Caco-2 (cell line): ENCODE measurements at places on chromosomes 13 and 19. TPM values are rescaled to one million over a fixed set of nuclear protein-coding genes. Genes with fewer than 3 reads are reported as not detected.

Gene VN1R4
- not detected in 2 replicates for total RNA-seq

Gene CYSLTR2
- total RNA-seq = not detected in 2 replicates

Gene PRR20C
- total RNA-seq = not detected in 2 replicates

Gene NRTN
- 2.6 and 3.9 TPM in 2 replicates for total RNA-seq

Gene EIF3K
- total RNA-seq = 354 and 380 TPM in 2 replicates

Gene CABP5
- not detected in 2 replicates for total RNA-seq

DNA sequence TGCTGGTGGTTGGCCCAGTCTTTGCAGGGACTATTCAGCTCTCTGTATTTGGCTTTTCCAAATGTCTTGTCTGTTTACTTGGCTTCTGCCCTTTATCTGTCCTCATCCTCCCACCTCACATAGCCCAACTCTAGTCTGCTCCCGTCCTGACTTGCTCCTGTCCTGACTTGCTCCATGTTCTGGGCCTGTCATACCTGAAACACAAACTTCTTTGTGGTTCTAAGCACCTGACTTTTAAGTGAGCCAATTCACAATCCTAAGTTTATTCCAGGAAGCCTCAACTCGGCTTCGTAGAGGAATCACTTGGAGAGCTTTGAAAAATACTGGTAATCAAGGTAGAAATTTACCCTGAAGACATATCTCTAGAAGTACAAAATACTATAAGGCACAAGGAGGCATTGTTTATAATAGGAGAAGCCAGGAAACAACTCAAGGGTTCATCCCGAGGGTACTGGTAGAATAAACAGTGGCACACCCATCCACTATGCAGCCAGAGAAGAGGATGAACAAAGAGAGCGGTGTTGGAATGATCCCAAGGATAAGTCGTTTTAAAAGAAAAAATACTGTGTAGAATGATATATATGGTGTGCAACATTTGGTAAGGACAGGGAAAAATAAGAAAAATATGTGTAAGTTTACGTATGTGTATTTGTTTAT, 284.5 kb downstream of the FGF14 start:
- H3K4me1 ChIP-seq = no peaks in the 10 kb centered on the region
- no peak for DNase-seq
- H3K27ac ChIP-seq = no peak overlapping the region
- no peaks in the 10 kb centered on the region for H3K36me3 ChIP-seq

DNA sequence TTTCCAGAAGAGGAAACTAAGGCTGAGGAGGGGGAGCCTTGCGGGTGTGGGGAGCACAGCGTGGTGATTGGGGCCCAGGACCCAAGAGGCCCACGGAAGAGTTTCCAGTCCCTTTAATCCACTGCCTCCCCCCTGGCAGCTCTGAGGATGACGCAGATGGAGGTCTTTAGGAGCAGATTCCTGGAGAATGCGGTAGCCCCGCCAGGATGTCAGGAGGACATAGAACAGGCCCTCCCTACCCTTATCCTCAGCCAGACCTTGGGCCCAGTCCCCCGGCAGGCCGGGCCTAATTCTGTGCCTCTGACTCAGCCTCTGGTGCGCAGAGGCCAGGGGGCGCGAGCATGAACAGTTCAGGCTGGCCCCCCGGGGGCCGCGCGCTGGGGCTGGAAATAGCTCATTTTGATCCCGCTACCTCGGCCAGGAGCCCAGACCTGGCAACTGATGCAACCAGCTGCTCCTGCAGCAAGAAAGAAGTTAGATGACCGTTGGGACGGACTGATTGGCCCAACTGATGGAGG, 461 bp upstream of the HSPB6 start:
- no peaks in the 10 kb centered on the region; the same call in 1 of the 2 replicates for H3K36me3 ChIP-seq
- H3K4me3 ChIP-seq = peak overlapping the region; percentile 68
- DNase-seq = peak; percentile 50
- peak overlapping the region; percentile 92 for H3K27ac ChIP-seq
- H3K4me1 ChIP-seq = peaks cover 6% of the 10 kb centered on the region
- no peaks in the 10 kb centered on the region for H3K27me3 ChIP-seq

DNA sequence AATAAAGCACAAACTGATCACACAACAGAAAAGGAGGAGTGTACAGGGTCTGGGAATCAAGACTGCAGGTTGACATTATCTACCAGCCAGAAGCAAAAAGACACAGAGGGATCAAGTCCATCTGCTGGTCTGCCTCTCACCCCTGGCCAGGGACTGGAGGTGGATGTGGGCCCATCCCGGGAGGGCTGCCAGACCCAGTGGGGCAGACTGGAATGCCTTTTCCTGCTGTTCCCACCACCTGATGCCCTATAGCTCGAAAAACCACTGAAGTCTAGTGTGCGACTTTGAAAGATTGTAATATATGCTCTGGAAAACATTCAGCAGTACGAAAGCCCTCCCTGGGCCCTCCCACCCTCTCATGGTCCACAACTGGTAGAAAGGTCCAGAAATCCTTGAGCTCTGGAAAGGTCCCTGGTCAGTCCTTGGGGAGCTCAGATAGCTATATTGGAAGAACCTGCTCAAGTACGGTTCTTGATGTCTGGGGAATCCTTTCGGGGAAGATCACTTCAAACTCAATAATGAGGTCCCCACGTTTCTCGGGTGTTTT, 2.6 kb downstream of the DNAJB1 start:
- H3K27me3 ChIP-seq = no peaks in the 10 kb centered on the region
- peaks cover 32% of the 10 kb centered on the region for H3K4me1 ChIP-seq
- no peak overlapping the region for H3K4me3 ChIP-seq
- DNase-seq = no peak
- no peak overlapping the region for H3K27ac ChIP-seq
- H3K36me3 ChIP-seq = peaks cover 7% of the 10 kb centered on the region

GRCh38 chr13:73173279-73173811, 114.5 kb downstream of the KLF5 start:
- peak; percentile 35 for DNase-seq
- peaks cover 69% of the 10 kb centered on the region for H3K4me1 ChIP-seq
- no peaks in the 10 kb centered on the region for H3K27me3 ChIP-seq
- H3K4me3 ChIP-seq = no peak overlapping the region

- H3K4me1 ChIP-seq = no peaks in the 10 kb centered on the region
- no peaks in the 10 kb centered on the region for H3K27me3 ChIP-seq
- H3K4me3 ChIP-seq = no peak overlapping the region
- DNase-seq = no peak
- no peaks in the 10 kb centered on the region for H3K36me3 ChIP-seq
These were observed 597.9 kb upstream of the PCDH9 start for GRCh38 chr13:67827992-67828391.

DNA sequence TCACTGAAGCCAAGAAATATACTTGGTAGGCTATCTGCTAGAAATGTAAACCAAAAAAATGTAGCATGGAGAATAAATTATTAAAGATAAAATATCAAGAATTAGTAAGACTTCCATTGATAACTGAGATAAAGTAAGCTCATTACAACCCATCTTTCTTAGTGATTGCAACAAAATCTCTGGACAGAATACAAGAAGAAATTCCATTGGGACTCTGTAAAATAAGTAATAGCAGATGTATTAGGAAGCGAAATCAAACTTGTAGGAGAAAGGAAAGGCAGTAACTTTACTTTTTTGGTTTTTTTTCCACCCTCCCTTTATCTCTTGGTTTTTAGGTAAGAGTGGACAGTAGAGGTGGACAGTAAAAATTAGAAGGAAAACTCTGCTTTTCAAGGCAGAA, 605.7 kb downstream of the DACH1 start:
- H3K27me3 ChIP-seq = no peaks in the 10 kb centered on the region
- DNase-seq = no peak
- H3K4me3 ChIP-seq = no peak overlapping the region
- no peaks in the 10 kb centered on the region for H3K36me3 ChIP-seq
- H3K27ac ChIP-seq = no peak overlapping the region

- no peak overlapping the region for H3K27ac ChIP-seq
- DNase-seq = no peak
- no peak overlapping the region for H3K4me3 ChIP-seq
- no peaks in the 10 kb centered on the region; the same call in 1 of the 2 replicates for H3K4me1 ChIP-seq
- H3K27me3 ChIP-seq = no peaks in the 10 kb centered on the region
- no peaks in the 10 kb centered on the region for H3K36me3 ChIP-seq
These were observed 9.2 kb upstream of the SULT2A1 start for GRCh38 chr19:47895165-47895782.

DNA sequence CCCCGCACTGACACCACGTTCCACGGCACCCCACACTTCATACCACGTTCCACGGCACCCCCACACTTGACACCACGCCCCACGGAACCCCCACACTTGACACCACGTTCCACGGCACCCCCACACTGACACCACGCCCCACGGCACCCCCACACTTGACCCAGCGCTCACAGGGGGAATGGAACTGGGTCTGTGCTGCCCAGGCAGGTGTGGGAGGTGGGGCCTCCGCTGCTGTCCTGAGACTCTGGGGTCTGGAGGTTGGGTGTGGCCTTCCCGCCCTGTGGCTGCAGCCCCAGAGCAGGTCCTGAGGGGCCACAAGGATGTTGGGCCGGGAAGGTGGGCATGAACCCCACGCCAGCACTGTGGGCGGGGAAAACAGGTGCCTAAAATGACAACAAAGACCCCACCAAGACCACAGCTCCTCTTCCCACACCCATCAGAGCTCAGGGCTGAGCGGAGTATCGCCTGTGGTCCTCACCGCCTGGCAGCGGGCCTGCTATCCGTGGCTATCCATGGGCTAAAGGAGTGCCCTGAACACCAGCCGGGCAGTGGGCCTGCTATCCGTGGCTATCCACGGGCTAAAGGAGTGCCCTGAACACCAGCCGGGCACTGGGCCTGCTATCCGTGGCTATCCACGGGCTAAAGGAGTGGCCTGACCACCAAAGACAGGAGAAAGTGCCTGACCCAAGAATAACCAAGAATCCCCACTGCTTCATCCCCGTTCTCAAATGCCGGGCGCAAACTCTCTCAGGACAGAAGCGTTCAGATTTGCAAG, 59.9 kb upstream of the C13orf46 start:
- H3K4me1 ChIP-seq = no peaks in the 10 kb centered on the region
- H3K36me3 ChIP-seq = no peaks in the 10 kb centered on the region
- H3K27me3 ChIP-seq = no peaks in the 10 kb centered on the region

DNA sequence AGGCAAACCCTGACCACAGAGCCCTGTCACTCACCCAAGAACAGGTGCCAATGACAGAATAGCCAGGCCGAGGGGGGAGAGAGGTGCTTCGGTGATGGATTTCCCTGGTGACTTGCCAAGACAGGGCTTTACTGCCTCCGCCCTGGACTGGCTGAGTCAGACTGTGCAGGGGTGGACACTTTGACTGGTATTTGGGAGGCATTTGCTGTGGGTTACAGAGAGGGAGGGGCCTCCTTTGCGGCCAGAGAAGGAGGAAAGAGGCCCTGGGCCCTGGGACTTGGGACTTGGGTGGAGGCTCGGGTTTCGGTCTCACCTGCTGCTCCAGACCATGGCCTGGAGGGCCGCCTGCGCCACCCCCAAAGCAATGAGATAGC, 4.6 kb upstream of the EPS8L1 start:
- DNase-seq = no peak
- no peaks in the 10 kb centered on the region for H3K36me3 ChIP-seq
- H3K4me1 ChIP-seq = peaks cover 29% of the 10 kb centered on the region
- no peak overlapping the region for H3K4me3 ChIP-seq

- no peaks in the 10 kb centered on the region; the same call in 1 of the 2 replicates for H3K36me3 ChIP-seq
- no peak for DNase-seq
- H3K27ac ChIP-seq = no peak overlapping the region
- H3K4me1 ChIP-seq = no peaks in the 10 kb centered on the region
These were observed 18.2 kb downstream of the HIPK4 start for GRCh38 chr19:40371802-40372122.

DNA sequence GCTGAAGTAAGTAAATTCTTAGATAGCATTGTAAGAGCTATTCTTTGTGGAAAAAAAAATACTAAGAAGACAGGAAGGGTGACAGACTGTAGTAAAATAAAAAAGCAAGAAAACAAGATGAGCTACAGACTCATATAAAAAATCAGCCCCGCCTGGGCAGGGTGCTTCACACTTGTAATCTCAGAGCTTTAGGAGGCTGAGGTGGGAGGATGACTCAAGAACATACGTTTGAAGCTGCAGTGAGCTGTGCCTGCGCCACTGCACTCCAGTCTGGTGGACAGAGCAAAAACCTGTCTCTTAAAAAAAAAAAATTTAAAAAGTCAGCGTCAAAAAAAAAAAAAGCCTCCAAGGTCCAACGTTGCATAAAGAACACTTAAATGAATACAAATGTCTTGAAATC, 102.1 kb downstream of the VWA8 start:
- DNase-seq = no peak
- H3K4me1 ChIP-seq = no peaks in the 10 kb centered on the region
- no peaks in the 10 kb centered on the region for H3K27me3 ChIP-seq
- no peaks in the 10 kb centered on the region for H3K36me3 ChIP-seq
- no peak overlapping the region for H3K27ac ChIP-seq
- H3K4me3 ChIP-seq = no peak overlapping the region

GRCh38 chr19:36150586-36150985, 1.7 kb downstream of the COX7A1 start:
- H3K27ac ChIP-seq = no peak overlapping the region
- H3K27me3 ChIP-seq = no peaks in the 10 kb centered on the region
- H3K36me3 ChIP-seq = peaks cover 6% of the 10 kb centered on the region
- no peak overlapping the region for H3K4me3 ChIP-seq

GRCh38 chr19:38715555-38715954, 28.7 kb downstream of the CAPN12 start:
- no peak for DNase-seq
- peaks cover 9% of the 10 kb centered on the region for H3K36me3 ChIP-seq
- no peak overlapping the region for H3K27ac ChIP-seq
- H3K4me1 ChIP-seq = peaks cover 11% of the 10 kb centered on the region

DNA sequence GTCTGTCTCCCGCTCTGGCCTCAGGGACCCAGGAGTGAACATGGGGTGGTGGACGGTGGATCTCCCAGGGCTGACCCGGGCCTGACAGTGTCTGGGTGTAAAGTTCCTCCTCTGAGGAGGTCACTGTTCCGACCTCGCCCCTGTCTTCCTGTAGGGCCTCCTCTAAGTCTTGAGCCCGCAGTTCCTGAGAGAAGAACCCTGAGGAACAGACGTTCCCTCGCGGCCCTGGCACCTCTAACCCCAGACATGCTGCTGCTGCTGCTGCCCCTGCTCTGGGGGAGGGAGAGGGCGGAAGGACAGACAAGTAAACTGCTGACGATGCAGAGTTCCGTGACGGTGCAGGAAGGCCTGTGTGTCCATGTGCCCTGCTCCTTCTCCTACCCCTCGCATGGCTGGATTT, at the start of gene SIGLEC9:
Gene SIGLEC9, plus strand, starts transcription at position 178 of the 400 bp plus-strand sequence. Its CDS starts 69 bp downstream, at position 247.
- no peaks in the 10 kb centered on the region for H3K36me3 ChIP-seq
- H3K27me3 ChIP-seq = no peaks in the 10 kb centered on the region
- DNase-seq = no peak
- no peak within 1 kb of the TSS for H3K27ac ChIP-seq
- H3K4me1 ChIP-seq = no peaks in the 10 kb centered on the region; the same call in 1 of the 2 replicates

DNA sequence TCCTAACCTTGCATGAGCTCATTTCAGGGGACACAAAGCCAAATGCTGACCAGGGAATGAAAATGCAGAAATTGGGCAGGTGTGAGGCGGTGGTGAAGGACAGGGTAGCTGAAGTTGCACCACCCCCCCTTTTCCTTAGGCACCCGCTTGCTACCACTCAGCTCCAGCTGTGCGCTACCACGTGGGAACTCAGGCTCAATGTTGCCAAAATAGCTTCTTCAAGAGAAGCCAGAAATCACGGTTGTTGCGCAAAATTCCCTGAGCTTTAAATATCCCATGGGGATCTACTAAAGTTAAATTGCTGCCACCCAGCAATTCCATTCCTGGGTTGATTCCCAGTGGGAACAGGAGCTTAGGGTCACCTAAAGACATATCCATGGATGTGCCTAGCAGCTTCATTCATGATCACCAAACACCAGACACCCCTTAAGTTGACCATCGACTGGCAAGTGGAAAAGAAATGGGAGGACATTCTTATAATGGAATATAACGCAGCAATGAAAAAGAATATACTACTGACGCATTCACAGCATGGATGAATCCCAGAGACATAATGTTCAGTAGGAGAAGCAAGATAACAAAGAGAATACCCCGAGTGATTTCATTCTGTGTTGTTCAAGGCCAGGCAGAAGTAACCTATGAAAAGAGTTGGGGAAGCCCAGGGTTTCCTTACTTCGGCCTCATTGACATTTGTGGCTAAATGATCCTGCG, 12.8 kb upstream of the ADGRL1 start:
- no peak overlapping the region for H3K4me3 ChIP-seq
- H3K4me1 ChIP-seq = no peaks in the 10 kb centered on the region
- no peak for DNase-seq
- no peaks in the 10 kb centered on the region for H3K27me3 ChIP-seq
